ENCODE measurements at places on chromosomes 5 and 9.

- DNase-seq, result no peak
These were observed 1.4 kb upstream of the SLC36A2 start for GRCh38 chr5:151348789-151349188.

- DNase-seq, result no peak
These were observed 6.7 kb downstream of the ADAMTSL1 start for GRCh38 chr9:18480662-18481093.

DNA sequence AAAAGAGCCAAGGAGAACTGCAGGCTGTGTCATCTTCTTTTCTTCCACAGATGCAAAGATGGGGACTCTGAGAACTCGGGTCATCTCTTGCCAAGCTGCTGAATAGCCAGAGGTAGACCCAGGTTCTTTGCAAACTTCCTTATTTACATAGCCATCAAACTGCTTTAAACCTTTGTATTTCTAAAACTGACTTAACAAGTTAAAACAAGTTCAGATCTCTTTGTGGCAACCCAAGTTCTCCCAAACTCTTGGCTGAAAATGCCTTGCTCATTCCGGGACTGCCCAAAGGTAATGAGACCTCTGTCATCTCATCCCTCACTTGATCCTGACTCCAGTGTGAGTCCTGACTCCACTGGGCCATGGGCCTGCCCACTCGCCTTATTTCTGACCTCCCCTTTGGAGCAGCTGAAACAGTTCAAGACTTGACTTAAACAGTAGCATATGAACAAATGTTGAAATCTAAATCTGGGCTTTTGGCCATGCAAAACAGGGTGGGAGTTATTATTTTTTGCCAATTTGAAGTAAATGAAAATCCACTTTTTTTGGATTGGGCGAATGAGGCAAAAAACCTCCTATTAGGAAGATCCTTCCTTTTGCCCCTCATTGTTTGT is 50.6 kb downstream of the FBXL7 start:
- no peak for DNase-seq

DNA sequence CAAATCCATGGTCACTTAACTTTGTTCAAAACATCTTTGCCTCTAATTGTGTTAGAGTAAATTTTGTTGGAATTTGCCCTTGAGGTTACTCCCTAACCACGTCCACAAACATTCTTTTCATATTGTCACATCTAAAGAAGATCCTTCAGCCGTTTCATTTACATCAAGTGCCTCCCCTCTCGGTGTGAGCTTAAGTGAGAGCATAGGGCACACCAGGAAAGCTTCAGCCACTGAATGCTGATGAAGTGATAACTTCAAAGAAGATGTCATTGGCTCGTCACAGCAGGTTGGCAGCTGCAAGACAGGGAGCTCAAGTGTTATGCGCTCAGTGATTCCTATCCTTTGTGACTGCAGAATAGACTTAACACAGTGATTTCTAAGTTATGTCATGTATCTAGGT is 49.6 kb upstream of the ADAMTS19 start:
- no peak for DNase-seq

- DNase-seq, result peak; percentile 74
These were observed 549.4 kb downstream of the LRRC70 start for GRCh38 chr5:63128018-63128417.

DNA sequence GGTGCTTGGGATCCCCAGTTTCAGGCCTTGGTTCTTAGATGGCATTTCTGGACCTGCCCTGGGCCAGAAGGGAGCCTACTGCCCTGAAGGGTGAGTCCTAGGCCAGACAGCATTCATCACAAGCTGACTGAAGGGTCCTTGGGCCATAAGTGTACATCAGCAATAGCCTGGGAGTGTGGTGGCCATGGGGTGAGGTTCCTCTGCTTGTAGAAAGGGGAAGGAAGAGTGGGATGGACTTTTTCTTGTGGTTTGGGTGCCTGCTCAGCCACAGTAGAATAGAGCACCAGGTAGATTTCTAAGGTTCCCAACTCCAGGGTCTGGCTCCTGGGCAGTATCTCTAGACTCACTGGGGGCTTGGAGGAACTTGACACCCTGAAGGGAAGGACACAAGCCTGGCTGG is 95.2 kb upstream of the PHF24 start:
- no peak for DNase-seq

GRCh38 chr9:134293611-134294152 is 32.6 kb upstream of the RXRA start:
- peak; percentile 5 for DNase-seq

GRCh38 chr5:91177085-91177484 is 206.0 kb downstream of the ARRDC3 start:
- no peak for DNase-seq

- DNase-seq, result no peak
These were observed 88.2 kb downstream of the AMBP start for GRCh38 chr9:113989714-113990569.
